ENCODE measurements at places on chromosomes 3 and 15. TPM values are rescaled to one million over a fixed set of nuclear protein-coding genes. Genes with fewer than 3 reads are reported as not detected.

- ATAC-seq: peak; percentile 32
These were observed 469 bp downstream of the MAP6D1 start for GRCh38 chr3:183824761-183825455.

DNA sequence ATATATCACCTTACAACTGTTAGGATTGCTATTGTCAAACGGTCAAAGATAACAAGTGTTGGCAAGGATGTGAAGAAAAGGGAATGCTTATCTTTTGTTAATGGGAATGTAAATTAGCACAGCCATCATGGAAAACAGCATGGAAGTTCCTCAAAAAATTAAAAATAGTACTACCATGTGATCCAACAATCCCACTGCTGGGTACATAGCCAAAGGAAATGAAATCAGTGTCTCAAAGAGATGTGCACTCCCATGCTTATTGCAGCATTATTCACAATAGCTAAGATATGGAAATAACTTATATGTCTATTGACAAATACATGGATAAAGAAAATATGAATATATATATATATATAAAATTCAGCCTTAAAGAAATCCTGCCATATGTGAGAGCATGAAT lies 274.6 kb downstream of the EDEM1 start:
- ATAC-seq: no peak

DNA sequence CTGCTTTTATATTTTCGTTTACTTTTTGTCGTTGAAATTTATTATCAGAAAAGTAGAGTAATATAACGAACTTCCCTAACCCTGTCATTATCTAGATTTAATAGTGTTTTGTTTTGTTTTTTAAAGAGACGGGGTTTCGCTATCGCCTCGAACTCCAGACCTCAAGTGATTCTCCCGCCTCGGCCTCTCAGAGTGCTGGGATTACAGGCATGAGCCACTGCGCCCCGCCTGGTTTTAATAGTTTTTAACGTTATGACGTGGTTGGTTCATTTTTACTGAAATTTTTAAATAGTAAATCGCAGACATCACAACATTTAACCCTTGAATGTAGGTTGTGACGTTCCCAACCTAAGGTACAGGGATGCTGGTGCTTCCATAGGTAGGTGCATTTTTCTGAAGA lies 1.0 kb downstream of the NGRN start:
- ATAC-seq: no peak

DNA sequence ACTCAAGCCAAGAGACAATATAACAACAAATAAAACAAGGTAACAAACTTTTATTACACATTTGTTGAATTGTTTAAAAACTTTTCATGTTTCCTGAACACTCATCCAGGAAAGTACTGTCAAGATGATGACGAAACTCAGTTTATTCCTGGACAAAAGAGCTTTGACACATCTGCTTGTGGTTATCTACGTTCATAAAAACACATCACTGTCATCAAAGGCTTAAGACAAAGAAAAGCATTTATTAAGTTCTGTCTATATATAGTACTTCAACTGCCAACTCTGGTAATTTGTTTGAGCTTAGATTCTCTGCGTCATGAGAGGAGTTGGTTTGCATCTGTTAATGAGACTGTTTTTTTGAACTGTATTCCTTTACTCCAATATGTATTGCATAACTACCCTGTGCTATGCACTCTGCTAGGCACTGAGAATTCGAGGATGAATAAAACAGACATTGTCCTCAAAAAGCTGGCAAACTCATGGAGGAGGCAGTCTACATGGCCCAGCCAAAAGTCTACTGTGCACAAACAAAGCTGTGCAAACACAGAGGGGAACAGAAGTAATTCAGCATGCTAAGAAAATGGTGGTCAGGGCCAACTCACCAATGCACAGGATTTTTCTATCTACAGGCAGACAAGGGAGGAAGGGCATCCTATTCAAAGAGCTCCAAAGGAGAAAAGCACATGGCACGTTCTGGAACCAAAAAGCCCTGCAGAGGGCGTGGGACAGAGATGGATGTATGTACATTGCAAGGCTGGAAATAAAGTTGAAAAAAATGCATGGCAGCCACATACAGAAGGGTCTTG lies 21.5 kb downstream of the PLD1 start:
- ATAC-seq: peak; percentile 64

DNA sequence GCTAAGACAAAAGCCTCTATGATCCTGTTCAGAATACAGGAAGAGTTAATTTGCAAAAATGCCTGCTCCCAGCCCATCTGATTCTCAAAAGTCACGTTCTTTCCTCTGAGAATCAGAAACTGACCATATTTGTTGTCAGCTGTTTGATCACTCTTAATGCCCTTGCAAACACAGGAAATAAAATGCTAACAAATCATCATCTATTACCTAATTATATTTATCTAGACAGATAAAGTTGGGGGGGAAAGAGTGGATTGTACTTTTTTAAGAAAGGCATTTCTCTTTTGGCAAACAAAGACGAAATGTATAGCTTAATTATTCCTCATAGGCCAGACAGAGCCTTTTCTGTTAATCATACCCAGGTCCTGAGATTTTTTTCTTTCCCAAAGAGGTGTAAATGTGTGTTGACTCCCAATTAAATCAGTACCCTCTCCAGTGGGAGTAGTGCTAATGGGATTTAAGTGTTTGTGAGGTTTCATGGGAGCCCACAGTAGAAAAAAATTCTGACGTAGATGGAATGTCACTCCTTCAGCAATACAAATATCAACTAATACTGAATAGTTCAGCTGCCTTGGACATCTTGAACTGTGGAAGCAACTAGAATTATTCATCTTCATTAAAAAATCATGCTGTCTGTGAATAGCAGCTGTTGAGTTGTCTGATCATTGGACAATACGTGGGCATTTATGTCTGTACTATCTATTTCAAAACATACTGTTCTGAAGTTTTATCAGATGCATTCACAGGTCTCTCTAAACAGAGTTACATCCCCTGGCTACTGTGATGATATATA lies 22.5 kb upstream of the BNIP2 start:
- ATAC-seq: no peak

DNA sequence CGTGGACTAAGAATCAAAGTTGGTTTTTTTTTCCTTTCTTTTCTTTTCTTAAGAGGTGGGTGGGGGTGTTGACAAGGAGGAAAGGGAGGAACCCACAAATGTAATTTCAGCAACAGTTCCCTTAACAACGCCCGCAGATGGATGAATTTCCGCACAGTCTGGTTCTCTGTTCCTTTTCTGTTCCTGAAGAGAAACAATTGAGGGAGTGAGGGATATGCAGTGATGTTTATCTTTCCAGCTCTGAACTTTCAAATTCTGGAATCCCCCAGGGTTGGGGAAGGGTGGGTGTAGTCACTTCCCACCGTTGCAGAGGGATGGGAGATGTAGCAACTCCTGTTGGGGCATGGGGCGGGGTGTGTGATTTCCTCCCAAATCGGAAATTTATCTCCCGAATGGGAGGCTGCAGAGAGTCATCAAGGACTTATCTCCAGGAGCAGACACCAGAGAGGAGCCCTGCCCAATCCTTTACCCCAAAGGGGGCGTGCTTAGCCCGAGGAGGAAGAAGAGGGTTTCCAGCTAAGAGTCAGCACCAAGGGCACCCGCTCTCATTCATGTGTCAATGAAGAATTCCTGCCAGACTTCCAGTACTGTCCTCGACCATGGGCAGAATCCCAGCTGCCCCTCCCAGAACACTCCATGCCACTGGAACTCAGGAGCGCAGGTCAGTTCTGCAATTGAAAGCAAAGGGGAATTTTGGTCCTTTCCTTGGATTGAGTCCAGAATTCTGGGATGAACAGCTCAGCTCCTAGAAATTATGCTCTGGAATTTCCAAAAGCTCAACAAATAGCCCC lies 35.0 kb upstream of the CFAP161 start:
- ATAC-seq: peak; percentile 49

DNA sequence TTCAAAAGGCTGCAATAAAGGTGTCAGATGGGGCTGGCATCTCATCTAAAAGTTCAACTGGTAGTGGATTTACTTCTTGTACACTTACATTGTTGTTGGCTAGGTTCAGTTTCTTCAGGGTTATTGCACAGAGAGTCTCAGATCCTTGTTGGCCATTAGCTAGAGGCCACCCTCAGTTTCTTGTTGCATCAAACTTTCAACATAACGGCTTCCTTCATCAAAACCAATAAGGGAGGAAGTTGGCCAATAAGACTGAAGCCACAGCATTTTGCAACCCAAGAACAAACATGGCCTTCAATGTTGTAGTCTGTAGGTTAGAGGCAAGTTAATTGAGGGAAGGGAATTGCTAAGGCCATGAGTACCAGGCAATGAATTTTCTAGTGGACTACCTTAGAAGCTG lies 218.0 kb downstream of the ZBBX start:
- ATAC-seq: no peak

DNA sequence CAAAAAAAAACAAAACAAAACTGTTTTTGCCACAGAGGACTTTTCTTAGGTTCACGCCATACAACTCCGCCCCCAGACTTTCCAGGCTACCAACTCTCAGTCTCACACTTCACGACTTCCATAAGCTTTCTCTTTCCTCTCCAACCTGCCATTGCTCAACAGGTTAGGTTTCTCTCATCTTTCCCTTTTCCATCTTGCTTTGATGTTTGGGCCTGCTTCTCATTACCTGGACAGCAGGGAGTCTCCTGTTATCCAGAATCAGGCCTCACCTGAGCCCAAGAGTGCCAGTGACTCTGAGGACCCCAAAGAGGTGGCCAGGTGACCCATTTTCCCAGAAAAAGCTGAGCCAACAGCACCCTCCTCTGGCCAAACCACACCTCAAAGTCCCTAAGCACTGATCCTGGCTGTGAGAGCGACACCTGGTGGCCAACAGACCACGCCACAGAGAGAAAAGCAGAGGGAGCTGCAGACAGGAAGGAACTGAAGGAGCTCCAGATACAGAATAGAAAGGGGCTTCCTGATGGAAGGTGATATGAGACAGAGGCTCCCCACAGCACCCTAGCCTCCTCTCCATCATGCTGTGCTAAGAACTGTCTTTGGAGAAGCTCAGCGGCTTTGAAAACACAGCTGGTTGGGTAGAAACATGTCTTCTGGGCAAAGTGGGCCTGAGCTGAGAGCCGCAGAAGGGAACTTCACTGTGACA lies 4.0 kb downstream of the CCDC51 start:
- ATAC-seq: peak; percentile 24

DNA sequence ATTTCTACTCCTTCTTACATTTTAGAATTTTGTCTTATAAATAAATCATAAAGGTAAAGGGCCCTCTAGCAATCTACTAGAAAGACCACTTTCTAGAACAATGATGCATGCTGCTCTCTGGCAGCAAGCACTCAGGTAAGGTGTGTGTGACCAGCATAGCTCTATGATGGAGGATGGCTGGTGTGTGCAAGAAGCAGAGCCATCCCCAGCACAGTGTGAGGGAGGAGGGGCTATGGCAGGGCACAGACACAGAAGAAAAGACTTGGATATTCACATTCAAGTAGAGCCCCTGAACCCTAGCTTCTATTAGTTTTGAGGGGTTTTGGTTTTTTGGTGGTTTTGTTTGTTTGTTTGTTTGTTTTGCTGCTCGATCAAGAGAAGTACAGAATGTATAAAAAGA lies 277.1 kb upstream of the CCDC54 start:
- ATAC-seq: no peak

GRCh38 chr3:81913886-81914663 lies 152.6 kb upstream of the GBE1 start:
- ATAC-seq: no peak

- ATAC-seq: peak; percentile 45
These were observed 9.9 kb downstream of the ITPR1 start for GRCh38 chr3:4503050-4503449.

DNA sequence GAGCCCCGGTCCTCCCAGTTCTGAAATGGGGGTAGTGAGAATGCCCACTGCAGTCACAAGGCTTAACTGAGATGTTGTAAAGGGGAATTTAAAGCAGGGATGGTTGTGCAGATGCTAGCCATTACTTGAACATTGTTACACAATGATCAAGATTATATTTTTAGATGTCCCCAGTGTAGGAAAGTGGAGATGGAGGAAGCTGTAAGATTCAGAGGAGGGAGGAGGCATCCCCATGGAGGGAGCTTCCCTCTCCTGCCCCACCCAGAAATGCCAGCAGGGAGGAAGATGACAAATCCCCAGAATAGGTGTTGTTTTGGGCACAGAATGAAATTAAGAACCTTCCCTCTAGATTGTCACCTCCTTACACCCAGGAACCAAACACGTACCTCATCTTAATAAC lies 46.1 kb downstream of the EFCAB12 start:
- ATAC-seq: no peak

DNA sequence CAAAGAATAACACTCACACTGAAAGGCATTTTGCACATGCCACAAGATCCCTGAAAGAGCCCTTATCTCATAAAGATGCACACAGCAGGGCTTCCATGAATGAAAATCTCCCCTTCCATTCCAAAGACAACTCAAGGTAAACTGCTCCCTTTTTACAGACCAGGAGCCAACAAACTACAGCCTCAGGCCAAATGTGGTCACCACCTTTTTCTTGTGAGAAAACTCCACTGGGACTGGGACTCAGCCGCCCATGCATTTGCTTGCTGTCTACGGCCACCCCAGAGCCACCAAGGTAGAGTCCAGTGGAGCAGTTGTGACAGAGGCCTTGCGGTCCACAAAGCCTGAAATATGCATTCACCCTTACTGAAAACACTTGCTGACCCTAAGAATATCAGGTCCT lies 334.8 kb downstream of the OCA2 start:
- ATAC-seq: no peak

DNA sequence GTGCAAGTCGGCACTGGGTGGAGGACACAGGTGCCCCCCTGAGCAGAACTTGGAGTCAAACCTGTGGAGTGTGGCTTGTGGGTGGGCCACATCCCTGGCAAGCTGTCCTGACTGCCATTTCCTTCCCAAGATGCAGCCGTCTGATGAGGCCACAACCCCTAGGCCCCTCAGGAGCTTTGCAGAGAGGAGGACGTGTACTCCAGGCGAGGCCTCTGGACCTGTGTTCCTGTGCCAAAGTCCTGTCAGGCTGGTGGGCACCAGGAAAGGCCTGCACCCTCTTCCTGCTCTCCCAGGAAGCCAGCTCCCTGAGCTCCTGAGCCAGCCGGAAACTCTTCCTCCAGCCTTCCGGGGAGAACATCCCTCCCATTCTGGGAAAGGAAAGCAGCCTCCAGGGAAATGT lies 48.5 kb downstream of the CMTM6 start:
- ATAC-seq: no peak

FBN1 gene
- 6.9 TPM for total RNA-seq

ADCY5 gene
- 2.7 TPM for total RNA-seq

CELSR3 gene
- 0.88 TPM for total RNA-seq

SIDT1 gene
- 1.5 TPM for total RNA-seq

CILP gene
- 0.64 TPM for total RNA-seq

TIMP4 gene
- 1.2 TPM for total RNA-seq

CAMKV gene
- total RNA-seq: not detected

RARB gene
- total RNA-seq: 2.5 TPM

ALG3 gene
- total RNA-seq: 28.9 TPM
